ENCODE measurements at places on chromosomes 5 and 9.

DNA sequence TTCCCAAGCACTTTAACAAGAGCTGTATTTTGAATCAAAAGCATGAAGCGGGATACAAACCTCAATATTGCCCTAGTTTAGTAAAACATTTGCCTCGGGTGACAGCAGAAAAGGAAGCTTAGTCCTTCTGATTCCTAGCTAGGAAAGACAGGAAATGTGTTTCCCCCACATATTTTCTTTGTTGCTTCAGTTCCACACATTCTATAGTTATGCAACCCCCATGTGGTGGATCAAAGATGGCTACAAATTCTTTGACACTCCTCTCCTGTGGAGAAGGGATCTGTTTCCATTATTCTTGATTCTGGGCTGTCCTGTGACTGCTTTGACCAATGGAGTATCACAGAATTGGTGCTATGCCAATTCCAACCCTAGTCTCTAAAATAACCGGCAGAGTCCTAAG is 89.1 kb upstream of the SLC30A5 start:
- DNase-seq = no peak

DNA sequence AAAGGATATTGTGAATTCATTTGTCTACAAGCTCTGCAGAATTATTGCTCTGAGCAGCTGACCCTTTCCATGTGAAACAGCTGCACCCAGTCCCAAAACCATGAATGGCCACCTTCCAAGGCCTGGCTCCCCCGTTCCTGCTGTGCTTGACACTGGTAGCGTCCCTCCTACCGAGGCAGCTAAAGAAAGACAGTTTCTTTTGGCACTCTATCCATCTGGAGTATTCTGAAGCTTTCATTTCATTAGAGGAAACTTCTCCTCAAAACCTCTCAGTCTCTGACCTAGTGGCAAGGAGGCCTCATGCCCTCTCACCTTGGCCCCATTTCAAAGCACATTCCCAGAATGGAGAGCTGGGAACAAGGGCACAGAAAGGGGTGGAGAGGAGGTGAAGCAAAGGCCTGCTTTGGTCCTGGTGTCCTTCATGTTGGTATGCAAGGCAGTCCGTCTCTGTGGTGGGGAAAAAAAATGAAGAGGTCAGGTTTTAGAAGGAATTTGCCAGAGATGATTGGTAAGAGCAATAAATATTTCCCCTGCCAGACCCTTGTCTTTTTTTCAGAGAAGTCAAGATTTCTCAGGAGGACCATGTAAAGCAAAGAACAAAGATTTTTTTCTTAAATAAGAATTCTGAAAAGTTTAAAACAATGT is 232.0 kb downstream of the RFK start:
- DNase-seq = peak; percentile 6

DNA sequence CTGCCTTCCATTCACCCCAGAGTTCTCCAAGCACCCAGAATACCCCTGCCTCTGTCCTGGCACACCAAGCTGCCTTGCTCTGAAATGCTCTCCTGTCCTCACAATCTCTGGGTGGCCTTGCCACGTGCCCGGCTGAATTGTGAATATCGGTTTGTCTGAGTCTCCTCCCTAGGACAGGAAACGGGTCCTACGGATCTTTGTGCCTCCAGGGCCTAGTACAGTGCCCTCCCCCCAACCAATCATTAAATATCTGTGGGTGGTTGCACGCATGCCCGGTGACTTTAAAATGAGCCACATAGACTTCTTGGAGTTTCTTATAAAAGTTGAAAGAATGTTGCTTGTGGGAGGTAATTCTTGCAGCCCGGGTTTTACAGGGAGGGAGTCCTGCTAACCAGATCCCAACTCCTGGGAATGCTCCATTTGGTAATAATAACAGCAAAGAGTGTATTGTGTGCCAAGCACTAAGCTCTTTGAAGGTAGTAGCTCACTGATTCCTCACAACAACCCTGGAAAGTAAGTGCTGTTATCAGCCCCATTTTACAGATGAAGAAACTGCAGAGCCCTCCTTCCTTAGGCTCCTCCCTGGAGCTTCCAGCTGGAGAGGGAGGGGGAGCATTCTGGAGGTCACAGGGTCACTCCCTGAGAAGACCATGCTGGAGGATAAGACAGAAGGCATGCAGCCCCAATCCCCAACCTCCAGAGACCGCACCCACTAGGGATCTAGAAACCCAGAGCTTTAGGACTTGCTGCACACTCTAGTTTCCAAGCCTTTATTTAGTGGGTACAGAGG is 23.4 kb downstream of the URM1 start:
- DNase-seq = no peak

- peak; percentile 97 for DNase-seq
These were observed 984 bp upstream of the MRPS2 start for GRCh38 chr9:135499326-135500070.

- DNase-seq = peak; percentile 26
These were observed 13.6 kb upstream of the PALM2AKAP2 start for GRCh38 chr9:109766351-109766750.

DNA sequence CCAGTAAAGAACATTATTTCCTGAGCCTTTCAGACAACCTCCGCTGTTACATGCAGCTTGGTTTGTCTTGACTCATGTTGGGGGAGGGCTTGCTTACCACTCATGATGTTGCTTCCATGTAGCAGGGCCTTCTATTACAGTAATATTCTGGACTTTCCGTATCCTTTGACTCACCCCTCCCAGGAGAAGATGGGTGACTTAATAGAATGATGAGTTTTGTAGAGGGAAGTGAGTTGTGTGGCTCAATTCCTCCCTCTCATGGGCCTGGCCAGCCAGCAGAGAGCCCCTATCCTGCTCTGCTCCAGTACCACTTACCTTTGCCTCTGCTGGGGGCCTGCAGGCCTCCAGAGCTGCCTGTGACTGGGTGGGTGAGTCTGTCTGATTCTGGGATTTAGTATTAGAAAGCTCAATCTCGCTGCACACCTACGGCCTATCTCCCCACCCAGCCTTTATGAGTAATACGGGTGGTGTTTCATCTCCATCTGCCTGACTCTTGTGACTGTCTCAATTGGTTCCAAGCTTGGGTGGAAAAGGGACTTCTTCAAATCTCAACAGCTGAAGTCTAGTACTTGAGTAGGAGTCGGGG is 52.6 kb upstream of the KLF9 start:
- no peak for DNase-seq

- no peak for DNase-seq
These were observed 39.8 kb downstream of the WDR41 start for GRCh38 chr5:77452351-77452750.

DNA sequence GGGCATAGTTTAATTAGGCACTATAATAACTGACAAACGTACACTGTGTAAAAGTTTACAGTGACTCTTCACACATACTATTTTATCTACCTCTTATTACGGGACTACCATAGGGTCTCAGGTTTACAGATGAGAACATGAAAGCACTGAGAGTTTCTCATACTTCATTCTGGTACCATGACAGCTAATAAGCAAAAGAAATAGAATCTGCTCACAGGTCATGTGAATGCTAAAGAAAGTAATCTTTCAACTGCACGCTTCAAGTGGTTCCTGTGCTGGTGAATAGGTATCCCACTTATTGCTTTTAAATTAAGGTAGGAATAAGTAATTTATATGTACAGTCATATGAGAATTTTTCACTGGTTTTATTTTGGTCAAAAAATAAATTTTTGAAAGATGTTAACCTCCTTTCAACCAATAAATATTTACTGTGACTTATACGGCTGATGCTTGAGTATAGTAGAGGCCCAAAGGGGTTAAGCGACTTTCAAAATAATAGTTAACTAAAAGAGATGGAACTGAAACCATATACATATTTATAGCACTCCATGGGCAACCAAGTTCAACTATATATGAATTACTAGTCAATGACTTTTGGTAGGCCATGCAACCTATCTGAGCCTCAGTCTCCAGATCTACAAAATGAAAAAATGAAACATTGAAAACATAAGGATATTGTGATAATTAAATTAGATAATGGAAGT is 8.1 kb downstream of the CDKN2A start:
- no peak for DNase-seq

GRCh38 chr9:6955251-6955921 is 197.6 kb downstream of the KDM4C start:
- peak; percentile 60 for DNase-seq
